Epithelial cell of umbilical artery (primary cell): ENCODE measurements at places on chromosomes 1 and 21. TPM values are rescaled to one million over a fixed set of nuclear protein-coding genes. Genes with fewer than 3 reads are reported as not detected.

Gene CFHR2
- not detected in 2 replicates for total RNA-seq

Gene LYPD8
- not detected in 2 replicates for total RNA-seq

Gene CELF3
- total RNA-seq, result not detected in 2 replicates

Gene NRIP1
- total RNA-seq, result 21.4 and 29.9 TPM in 2 replicates

Gene MYBPHL
- not detected in 2 replicates for total RNA-seq

Gene RYR2
- not detected in 2 replicates for total RNA-seq

Gene SNX7
- total RNA-seq, result 54.9 and 67.6 TPM in 2 replicates

Gene IFNLR1
- total RNA-seq, result not detected in 2 replicates

Gene CNKSR1
- 0.30 TPM in 1 of 2 replicates, not detected in the other for total RNA-seq

Gene LRRC71
- 0.32 TPM in 1 of 2 replicates, not detected in the other for total RNA-seq

Gene LRRC38
- total RNA-seq, result not detected in 2 replicates

Gene DPT
- total RNA-seq, result not detected in 2 replicates

Gene WDR64
- not detected in 2 replicates for total RNA-seq

Gene POU2F1
- total RNA-seq, result 2.6 and 6.7 TPM in 2 replicates

Gene NLRP3
- 1.2 and 2.6 TPM in 2 replicates for total RNA-seq

Gene METTL18
- 5.8 and 13.7 TPM in 2 replicates for total RNA-seq

Gene FMO1
- not detected in 2 replicates for total RNA-seq

Gene PDIK1L
- 4.5 and 7.4 TPM in 2 replicates for total RNA-seq

Gene FHAD1
- under 0.01 and 0.91 TPM in 2 replicates for total RNA-seq

Gene RSPO1
- total RNA-seq, result not detected in 2 replicates

Gene KRTAP13-2
- not detected in 2 replicates for total RNA-seq

Gene TFB2M
- 20.4 and 24.7 TPM in 2 replicates for total RNA-seq

Gene OR2L13
- not detected in 2 replicates for total RNA-seq
